ENCODE measurements at places on chromosomes 1 and 21.

DNA sequence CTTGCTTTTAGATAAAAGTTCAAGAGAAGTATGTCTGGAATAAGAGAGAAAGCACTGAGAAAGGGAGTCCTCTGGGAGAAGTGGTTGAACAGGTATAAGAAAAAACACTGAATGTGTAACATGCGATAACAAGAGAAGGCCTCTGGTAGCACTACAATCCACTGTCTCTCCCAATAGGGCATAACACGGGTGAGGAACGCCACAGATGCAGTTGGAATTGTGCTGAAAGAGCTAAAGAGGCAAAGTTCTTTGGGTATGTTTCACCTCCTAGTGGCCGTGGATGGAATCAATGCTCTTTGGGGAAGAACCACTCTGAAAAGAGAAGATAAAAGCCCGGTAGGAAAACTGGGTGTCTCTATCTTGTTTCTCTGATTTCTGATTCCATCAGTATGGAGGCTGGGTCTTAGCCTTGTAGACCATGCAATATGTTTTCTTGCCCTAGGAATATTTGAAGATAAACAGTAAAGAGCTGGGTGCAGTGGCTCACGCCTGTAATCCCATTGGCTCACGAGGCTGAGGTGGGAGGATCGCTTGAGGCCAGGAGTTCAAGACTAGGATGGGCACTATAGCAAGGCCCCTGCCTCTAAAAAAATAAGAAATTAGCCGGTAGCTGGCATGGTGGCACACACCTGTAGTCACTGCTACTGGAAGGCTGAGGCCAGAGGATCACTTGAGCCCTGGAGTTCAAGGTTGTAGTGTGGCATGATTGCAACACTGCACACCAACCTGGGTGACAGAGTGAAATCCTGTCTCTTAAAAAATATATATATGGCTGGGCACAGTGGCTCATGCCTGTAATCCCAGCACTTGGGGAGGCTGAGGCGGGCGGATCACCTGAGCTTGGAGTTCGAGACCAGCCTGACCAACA, 40.4 kb downstream of the DAP3 start:
- DNase-seq, result peak; percentile 39

GRCh38 chr1:156191292-156191964, 2.5 kb upstream of the SLC25A44 start:
- DNase-seq, result no peak

- DNase-seq, result no peak
Measured at GRCh38 chr21:14943616-14944015, 121.2 kb downstream of the NRIP1 start.

- DNase-seq, result no peak
Measured at GRCh38 chr1:54356680-54357147, 49.5 kb downstream of the SSBP3 start.

DNA sequence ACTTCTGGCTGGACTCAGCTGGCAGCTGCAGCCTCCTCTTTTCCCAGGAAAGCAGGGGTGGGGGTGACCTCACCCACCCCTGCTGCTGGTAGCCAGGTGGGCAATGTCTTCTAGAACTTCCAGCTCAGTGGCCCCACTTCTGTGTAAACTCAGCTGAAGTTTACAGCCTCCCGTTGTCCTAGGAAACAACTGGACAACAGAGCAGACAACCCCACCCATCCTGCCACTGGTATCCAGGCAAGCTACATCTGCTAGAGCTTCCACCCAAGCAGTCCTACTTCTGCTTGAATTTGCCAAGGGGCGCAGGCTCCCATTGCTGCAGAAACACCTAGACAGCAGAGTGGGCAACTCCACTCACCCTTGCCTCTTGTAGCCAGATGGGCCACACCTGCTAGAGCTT, 309.6 kb upstream of the BEND5 start:
- DNase-seq, result no peak

DNA sequence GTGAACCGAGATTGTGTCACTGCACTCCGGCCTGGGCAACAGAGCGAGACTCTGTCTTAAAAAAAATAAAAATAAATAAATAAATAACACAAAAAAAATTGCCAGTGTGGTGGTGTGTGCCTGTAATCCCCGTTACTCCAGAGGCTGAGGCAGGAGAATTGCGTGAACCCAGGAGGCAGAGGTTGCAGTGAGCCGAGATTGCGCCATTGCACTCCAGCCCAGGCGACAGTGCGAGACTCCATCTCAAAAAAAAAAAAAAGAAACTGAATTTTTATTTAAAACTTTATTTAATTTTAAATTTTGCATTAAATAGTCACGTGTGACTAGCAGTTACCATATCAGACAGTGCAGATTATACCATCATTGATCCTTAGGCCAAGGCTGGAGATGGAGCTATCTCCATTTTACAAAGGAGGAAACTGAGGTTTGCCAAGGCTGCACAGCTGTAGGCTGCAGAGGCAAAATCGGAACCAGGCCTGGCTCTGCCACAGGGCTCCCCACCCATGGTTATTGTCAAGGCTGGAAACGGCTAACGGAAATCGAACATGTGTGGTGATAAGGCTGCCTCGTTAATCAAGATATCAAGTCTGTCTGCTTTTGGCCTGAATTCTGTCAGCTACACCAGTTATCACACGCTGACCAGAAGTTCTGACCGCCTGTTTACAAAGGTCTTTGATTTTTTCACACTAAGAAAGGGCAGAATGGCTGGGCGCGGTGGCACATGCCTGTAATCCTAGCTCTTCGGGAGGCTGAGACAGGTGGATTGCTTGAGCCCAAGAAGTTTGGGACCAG, 20.5 kb downstream of the HSPG2 start:
- no peak for DNase-seq

DNA sequence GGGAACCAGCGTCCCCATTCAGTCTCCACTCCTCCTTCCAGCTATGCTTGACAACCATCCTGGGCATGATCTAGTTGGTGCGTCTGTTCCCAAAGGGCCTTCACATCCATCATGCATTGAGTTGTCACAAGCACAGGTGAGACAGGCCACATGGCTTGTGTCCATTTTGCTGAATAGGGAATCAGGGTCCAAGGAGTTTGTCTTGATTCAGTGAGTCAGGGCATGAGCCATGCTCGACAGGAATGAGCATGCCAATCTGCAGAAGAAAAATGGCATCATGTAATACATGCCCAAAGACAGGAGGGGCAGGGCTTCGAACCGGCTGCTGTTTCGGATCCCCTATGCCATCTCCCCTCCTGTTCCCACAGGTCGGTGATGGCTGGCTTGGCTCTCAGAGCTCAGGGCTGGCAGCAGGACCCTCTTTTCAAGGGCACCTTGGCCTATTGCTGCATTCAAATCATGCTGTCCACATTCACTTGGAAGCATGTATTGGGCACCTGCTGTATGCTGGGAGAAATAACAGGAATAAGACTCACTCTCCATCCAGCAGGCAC, 44.5 kb downstream of the PKP1 start:
- DNase-seq, result no peak

- peak; percentile 82 for DNase-seq
Measured at GRCh38 chr1:43835082-43836021, 98.2 kb upstream of the ARTN start.

DNA sequence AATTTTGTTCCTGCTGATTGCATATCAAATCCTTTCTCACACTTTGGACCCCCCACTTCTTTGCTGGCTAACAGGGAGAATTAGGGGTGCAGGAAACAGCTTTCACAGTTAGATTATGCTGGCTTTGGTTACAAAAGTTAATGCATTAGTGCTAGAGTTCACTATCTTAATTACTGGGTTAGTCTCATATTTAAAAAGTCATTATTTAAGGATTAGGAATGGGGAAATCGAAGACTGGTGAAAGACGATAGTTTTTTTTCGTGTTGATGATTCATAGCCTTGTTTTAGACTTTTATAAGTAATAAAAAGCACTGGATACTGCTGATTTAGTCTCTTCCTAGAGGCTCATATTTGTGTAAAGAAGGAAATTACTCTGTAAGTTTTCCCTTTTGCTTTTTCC, 11.6 kb downstream of the ST6GALNAC3 start:
- no peak for DNase-seq

DNA sequence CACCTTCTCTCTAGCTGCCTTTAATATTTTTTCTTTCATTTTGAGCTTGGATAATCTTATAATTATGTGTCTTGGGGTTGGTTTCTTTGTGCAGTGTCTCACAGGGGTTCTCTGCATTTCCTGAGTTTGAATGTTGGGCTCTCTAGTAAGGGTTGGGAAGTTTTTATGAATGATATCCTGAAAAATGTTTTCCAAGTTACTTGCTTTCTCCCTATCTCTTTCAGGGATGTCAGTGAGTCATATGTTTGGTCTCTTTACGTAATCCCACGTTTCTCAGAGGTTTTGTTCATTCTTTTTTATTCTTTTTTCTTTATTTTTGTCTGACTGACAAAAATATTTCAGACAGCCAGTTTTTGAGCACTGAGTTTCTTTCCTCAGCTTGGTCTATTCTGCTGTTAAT, 55.4 kb upstream of the CCDC190 start:
- peak; percentile 31 for DNase-seq

- DNase-seq, result peak; percentile 80
Measured at GRCh38 chr1:115332813-115333608, 5.0 kb downstream of the NGF start.

- DNase-seq, result no peak
Measured at GRCh38 chr1:224502459-224503160, 68.0 kb upstream of the WDR26 start.

DNA sequence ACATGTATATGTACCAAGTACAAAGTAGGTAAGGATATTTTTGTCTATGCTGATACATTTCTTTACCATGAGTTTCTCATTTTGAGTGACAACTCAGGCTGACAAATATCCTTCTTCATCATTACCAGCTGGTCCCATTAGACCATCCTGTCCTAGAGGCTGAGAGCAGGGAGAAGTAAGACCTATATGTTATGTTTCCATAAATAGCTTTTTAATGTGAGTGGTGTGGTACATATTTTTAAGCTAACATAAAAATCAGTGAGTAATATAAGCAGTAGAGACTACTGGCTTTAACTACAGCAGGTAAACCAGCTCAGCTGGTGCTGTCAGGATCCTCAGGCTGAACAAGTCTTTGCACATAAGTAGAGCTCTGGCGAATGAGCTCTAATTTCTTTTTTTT, 62.4 kb downstream of the CLEC20A start:
- no peak for DNase-seq

DNA sequence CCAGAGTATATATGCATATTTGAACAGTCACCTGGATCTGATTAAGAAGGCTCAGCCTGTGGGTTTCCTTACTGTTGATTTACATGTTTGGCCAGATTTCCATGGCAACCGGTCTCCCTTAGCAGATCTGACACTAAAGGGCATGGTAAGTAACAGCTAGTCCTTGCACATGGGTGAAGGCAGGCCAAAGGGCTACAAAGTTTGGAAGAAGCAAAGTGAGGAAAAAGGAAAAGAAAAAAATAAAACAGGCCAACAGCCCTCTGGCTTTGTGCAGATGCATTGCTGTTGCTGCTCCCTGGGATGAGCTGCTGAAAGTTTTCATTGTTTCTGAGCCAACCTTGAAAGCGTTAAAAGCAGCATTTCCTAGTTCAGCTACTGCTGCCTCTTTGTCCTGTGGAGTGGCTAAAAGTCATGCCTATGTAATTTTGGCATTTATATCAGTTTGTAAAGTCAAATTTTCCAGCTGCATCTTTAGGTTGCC, 176.5 kb upstream of the HOOK1 start:
- DNase-seq, result peak; percentile 78

GRCh38 chr1:13828454-13829151, 128.6 kb downstream of the PRDM2 start:
- DNase-seq, result no peak

DNA sequence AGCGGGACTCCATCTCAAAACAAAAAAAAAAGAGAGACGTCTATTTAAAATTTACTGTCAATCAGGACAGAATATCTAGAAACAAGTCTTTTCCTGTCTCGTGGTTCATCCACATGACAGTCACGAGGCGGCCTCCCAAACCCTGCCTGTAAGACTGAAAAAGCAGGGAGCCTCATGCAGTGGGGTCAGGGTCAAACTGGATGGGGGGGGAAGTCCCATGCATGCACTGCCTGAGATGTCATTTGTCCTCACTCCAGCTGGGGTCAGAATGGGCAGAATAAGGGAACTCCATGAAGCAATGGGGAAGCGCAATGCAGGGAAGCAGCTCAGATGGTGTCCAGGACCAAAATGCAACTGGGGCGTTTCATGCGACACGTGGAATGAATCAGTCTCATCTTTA, 85.5 kb downstream of the PIK3CD start:
- no peak for DNase-seq

GRCh38 chr21:25062061-25062460, 545.2 kb downstream of the MRPL39 start:
- no peak for DNase-seq

DNA sequence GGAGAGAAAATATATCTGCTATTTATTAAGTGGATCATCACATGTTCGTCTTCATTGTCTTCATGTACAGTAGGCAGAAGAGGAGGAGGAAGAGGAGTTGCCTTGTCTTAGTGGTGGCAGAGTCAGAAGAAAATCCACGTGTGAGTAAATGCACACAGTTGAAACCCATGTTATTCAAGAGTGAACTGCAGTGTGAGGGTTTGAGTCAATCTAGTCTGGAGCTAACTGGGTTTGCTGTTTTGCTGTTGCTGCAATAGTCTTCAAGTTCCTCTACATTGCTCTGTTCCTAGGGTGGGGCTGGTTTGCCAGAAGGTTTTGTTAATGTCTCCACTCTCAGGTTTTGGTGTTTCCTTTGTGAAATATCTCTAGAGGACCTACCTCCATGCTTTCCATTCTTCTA, 3.1 kb upstream of the CD1A start:
- no peak for DNase-seq

DNA sequence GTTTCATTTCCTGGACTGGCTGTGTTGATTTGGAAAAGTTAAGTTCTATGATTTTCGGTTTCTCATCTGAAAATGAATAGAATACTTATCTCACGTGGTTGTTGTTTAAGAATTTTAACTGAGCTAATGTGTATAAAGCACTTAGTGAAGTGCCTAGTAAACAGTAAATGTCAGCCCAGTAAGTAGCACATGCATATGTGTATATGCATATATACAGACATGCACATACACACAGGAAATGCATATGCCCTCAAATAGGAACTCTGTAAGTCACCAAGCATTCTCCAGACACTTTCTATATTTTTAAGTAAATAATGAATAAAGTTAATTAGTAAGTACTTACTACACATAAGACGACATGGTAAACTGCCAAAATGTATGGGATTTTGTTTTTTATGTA, 128.6 kb downstream of the CLEC20A start:
- DNase-seq, result no peak

- DNase-seq, result no peak
Measured at GRCh38 chr1:46456411-46456963, 33.1 kb upstream of the DMBX1 start.

DNA sequence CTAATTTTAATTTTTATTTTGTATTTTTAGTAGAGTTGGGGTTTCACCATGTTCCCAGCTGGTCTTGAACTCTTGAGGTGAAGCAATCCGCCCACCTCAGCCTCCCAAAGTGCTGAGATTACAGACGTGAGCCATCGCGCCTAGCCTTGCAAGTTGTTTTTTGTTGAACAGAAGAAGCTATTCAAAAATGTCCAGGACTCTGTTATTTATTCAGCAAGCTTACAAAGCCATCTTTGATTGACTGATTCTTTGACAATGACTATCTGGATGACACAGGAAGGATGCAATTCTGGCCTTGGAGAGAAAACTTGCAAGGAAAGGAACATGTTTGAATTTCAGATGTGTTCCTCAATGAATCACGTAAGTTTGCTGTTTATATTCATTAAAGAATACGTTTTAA, 63.5 kb downstream of the MAP3K7CL start:
- DNase-seq, result no peak

Measured in GM04503 (cell line).